HFF-Myc (cell line): ENCODE measurements at places on chromosomes 3 and 15.

- no peak for DNase-seq
Observed at GRCh38 chr15:98746375-98747155, 98.2 kb downstream of the IGF1R start.

- peak; percentile 54 for DNase-seq
Observed at GRCh38 chr3:49553692-49554632, at the start of gene BSN. Gene BSN (plus strand): TSS chr3:49554477. CDS start chr3:49554603, 126 bp downstream.

GRCh38 chr3:20809356-20809755 is 623.4 kb upstream of the SGO1 start:
- DNase-seq, result no peak

- no peak for DNase-seq
Observed at GRCh38 chr3:120102232-120102631, 8.0 kb upstream of the GSK3B start.

DNA sequence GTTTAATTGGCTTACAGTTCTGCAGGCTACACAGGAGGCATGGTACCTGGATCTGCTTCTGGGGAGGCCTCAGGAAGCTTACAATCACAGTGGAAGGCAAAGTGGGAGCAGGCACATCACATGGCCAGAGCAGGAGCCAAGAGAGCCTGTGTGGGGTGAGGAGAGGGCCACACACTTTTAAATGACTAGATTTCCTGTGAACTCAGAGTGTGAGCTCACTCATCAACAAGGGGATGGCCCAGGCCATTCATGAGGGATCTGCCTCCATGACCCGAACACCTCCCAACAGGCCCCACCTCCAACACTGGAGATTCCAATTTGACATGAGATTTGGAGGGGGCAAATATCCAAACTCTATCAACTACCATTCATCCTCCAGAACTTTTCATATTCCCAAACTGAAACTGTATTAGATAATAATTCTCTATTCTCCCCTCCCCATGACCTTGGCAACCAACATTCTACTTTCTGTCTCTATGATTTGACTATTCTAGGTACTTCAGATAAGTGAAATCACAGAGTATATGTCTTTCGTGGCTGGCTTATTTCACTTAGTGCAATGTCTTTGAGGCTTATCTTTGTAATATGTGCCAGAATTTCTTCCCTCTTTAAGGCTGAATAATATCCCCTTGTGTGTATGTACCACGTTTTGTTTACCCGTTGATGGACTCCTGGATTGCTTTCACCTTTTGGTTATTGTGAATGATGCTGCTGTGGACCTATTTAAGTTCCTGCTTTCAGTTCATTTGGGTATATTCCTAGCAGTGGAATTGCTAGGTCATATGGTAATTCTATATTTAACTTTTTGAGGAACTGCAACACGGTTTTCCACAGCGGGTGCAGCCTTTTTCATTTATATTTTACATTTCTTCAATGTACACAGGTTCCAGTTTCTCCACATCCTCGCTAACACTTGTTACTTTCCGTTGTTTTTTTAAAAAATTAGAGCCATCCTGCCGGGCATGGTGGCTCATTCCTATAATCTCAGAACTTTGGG is 43.8 kb downstream of the TKT start:
- no peak for DNase-seq

DNA sequence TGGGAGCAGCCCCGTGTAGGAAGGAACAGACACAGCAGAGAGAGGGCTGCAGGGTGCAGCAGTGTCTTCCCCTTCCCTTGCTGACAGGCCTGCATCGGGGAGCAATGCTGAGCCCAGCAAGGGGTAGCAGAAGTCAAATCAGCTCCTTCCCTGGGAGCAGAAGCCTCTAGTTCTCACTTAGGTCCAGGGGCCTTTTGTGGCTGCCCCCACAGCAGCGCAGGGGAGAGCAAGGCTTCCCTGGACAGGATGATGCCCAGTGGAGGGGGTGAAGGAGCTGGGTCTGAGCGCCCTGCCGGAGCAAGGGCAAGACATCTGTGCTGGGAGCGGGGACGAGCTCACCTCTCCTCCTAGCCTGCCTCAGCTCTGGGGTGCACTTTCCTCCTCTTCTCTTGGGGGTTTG is 827 bp downstream of the PLCB2 start:
- no peak for DNase-seq

DNA sequence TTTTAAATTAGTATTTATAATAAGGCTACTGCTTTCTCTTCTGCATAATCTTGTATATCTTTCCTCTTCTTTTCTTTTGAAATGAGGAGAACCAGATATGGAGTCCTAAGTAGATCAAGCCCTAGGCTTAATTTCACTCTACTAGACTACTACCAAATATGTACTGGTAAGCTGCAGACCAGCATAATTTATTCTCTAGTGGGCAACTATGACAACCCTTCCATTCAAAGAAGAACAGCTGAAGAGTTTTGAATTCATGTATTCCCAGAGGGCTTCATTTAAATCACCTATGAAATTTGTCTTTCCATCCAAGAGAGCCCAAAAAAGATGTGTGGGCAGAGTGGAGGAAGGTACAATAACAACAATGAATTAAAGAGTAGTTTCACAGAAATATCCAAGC is 10.0 kb downstream of the RAD18 start:
- DNase-seq, result no peak

DNA sequence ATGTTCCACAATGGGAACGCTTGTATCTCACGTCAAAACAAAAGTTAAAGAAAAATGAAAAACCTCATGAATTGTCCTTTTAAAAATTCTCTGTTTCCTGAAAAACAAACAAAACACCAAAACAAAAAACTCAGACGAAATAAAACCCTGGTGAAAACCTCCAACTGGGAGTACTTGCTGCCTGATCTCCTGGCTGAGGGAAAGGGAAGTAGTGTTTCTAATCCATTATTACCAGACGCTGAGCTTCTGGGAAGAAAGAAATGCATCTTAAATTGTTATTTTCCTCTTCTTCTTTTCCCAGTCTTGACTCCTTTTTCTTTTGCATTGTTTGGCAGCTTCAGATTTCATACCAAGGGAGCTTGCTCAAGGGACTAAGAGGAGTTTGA is 243.2 kb upstream of the RGMA start:
- DNase-seq, result no peak

DNA sequence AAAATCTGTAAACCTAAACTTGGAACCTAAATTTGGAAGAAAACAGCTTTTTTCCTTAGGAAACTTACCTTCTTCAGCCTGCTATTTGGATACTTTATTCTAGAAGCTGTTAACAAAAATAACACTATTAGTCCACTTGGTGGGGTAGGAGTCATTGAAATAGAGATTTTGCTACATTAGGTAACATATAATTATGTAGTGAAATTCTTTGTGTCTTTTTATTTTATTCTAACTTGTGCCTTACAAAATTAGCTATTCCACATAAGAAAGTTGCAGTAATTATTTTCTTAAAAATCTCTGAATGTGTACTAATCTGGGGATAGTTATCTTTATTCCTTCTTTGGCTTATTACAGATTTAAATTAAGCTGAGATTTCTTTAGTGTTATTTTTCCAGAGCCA is 360.4 kb upstream of the ROBO2 start:
- DNase-seq, result no peak

DNA sequence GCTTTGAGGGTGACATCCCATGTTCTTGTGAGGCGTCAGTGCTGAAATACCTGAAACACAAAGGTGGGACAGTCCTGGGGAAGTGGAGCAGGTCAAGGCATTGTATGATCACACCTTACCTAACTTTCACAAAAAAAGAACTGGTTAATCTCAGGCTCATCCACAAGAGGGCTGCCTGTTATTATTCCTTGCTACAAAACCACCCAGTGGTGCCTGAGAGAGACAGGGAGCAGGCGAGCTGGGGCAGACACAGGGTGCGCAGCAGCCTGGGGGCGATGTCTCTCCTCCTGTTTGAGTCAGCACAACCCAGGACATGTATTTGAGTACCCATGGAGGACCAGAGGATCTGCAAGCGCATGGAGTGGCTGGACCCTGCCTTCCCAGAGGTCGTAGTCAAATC is 316.8 kb upstream of the ATP10A start:
- no peak for DNase-seq

- no peak for DNase-seq
Observed at GRCh38 chr15:41683955-41684354, 23.8 kb downstream of the MGA start.

DNA sequence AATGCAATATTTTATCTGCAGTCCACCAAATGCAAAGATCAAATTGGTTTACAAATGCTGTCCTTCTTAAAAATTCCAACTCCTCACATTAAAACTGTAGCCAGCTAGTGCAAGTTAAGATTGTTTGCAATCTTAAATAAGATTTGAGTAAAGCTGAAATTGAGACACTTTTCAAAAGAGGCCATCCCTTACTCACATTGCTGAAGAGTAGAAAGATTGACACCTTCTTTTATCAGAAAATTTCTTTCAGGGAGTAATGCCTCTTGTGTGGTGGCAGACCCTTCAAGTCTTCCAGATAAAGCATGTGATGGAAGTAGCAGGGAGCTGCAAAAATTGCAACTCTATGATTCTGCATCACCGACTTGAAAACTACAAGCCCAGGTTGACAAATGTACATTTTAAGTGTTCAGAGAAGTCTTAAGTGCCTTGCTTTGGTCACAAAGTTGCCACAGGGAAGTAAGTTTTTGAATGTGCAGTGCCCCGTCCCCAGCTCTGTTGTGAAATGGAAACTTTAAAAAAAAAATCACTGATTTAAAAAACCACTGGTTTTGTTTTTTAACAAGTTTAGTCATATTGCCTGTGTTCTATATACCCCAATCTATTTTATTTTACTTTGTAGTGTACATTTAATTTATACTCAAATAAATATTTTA is 12.6 kb downstream of the CD86 start:
- DNase-seq, result no peak

DNA sequence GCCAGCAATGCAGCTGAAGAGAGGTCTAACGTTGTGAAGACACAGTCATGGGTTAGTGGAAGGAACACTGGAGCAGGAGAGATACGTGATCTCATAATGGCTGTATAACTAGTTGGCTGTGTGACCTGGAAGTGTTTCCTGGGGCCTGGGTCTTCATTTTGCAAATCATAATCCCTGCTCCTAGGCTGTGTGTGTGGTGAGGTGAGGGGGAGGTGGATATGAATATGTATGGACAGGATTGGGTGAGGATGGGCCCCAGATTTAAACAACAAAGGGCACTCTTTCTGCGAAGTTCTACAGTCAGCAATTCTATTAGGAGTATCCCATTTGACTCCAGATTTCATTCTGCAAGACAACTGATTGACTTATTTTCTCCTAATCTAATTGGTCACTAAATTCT is 41.3 kb downstream of the ANKRD28 start:
- DNase-seq, result no peak

- no peak for DNase-seq
Observed at GRCh38 chr3:141557961-141558706, 71.3 kb downstream of the RASA2 start.

- no peak for DNase-seq
Observed at GRCh38 chr15:80619680-80620079, 75.4 kb upstream of the ABHD17C start.

DNA sequence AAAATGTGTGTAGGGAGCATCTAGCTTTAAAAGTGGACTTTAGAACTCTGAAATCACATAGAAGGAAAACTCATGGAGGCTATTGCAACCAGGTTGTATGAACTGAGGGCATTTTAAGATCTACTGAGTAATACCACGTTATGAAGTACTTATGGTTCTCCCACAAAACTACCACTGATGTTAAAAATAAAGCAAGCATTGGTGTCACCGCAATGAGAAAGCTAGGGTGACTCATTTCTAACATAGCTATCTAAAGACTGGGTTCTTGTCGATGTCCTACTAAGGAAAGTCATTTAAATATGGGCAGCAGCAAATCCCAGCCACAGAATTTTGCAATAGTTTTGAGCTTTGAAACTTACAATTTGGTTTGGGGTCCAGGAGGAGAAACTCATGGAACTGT is 584.8 kb downstream of the DIPK2A start:
- DNase-seq, result no peak

GRCh38 chr15:99614749-99615288 is 49.0 kb downstream of the MEF2A start:
- DNase-seq, result no peak

DNA sequence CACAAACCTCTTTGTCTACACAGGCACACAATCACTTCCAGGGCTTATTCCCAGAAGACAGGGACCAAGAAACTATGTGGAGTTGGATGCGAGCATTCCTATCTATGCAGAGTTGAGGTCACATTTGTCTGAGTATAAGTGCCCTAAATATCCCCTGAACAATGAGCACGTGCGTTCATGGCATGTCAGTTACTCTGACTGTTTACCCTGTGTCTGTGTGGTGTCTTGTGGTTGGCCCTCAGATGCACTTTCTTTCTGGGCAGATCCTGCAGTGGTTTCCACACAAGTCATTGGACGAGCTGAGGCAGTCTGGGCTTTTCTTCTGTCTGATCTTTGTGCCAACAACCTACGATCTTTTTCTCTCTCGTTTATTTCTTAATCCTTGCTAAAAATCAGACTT is 134.5 kb downstream of the FBN1 start:
- no peak for DNase-seq

- no peak for DNase-seq
Observed at GRCh38 chr3:39276746-39277145, 3.1 kb downstream of the CX3CR1 start.

GRCh38 chr3:131125684-131126083 is 99.0 kb downstream of the NEK11 start:
- no peak for DNase-seq

GRCh38 chr3:123620343-123620742 is 35.5 kb upstream of the HACD2 start:
- DNase-seq, result no peak

GRCh38 chr3:172972067-172972466 is 169.0 kb downstream of the SPATA16 start:
- no peak for DNase-seq

DNA sequence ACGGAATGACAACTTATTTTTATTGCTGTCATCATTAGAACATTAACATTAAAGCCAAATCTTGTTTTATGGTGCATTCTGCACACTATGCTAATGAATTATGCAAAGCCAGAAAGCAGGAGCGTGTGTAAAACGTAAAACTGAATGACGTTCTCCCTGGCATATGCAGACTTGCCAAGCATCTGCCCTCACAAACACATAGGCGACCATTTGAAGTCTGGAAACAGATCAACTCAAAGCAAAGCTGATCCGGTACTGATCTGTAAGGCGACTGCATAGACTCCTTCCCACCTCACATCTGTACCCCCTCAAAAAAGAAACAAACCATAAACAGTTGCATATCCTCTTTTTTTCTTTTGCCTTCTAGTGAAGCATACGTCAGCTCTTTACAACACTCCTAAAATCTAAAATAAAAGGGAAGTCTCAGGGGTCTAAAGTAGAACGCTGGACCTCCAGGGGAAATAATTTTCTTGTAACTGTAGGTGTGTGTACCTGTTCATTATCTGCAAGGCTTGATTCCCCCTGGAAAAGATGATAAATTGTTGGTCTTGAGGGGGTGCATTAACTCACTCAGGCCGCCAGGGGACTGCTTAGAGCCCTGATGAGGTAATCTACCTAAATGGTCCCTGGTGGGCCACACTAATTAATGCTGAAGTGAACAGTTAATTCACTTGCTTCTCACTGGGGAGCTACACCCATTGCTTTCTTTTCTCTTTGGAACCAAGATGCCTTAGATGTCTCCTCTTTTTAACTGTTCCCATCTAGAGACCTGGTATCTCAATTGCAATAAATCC is 231.4 kb downstream of the CDIN1 start:
- DNase-seq, result no peak

GRCh38 chr3:138114431-138114918 is 933 bp downstream of the DZIP1L start:
- no peak for DNase-seq

GRCh38 chr15:34942363-34942762 is 27.2 kb downstream of the AQR start:
- no peak for DNase-seq
